ENCODE measurements at places on chromosomes 16 and 17.
A peak's percentile ranks its signal among the peaks of the same experiment; 100 is the strongest.

GRCh38 chr16:84068783-84069462, 26.3 kb upstream of the SLC38A8 start:
- no peak for DNase-seq

GRCh38 chr17:74592087-74592990, at the start of gene CD300LD:
Gene CD300LD, minus strand, starts transcription at chr17:74592283. Its CDS starts 81 bp downstream, at chr17:74592202.
- DNase-seq, result no peak

DNA sequence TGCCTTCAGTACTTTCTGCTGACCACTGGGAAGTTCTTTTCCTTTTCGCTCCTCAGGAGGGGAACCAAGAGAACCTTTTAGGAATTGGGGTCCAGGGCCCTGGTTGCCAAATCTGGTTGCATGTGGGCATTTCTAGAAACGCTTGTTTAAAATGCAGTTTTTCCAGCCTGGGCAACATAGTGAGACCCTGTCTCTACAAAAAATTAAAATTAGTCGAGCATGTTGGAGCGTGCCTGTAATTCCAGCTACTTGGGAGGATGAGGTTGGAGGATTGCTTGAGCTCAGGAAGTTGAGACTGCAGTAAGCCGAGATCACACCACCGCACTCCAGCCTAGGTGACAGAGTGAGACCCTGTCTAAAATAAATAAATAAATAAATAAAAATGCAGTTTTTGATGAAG, 1.2 kb downstream of the PNPO start:
- no peak for DNase-seq

DNA sequence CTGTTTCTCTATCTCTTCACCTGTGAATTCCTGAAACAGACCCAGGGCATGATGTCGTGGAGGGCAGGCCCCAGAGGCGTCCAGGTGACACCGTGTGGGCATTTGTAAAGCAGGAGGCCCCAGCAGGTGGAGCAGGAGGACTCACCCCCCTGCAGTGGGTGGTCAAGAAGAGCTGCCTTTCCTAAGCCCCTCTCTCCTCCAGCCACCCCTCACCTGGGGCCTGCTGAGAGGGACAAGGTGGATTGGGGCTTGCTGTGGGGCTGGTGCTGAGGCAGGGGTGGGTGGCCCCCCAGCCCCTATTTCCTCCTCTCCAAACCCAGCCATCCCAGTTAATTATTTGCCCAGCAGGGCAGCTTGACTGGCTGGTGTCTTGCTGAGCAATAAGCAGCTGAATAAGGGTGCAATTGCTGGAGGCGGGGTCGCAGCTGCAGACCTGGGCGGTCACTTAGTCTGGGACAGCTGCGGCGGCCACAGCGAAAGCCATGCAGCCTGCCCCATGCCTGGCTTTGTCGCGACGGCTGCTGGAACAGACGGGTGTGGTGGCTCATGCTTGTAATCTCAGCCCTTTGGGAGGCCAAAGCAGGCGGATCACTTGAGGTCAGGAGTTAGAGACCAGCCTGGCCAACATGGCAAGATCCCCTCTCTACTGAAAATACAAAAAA, 56.4 kb downstream of the JPH3 start:
- no peak for DNase-seq

DNA sequence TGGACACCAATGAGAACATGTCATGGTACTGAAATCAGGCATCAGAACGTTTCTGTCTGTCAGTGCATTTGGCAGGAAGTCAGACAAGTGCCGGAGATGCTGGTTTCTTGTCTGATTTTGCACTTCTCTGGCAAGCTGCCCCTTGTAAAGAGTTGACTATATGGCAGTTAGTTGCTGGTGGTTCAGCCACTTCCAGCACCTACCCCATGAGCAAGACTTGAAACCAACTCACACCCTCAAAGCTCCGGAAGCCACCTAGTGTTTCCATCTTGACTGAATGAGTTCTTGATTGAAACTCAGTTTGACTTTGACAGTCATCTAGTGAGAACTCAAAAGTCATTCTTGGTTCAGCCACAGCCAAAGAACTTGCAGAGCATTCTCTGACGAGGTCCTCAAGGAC, 225.1 kb downstream of the SPECC1 start:
- DNase-seq, result no peak

DNA sequence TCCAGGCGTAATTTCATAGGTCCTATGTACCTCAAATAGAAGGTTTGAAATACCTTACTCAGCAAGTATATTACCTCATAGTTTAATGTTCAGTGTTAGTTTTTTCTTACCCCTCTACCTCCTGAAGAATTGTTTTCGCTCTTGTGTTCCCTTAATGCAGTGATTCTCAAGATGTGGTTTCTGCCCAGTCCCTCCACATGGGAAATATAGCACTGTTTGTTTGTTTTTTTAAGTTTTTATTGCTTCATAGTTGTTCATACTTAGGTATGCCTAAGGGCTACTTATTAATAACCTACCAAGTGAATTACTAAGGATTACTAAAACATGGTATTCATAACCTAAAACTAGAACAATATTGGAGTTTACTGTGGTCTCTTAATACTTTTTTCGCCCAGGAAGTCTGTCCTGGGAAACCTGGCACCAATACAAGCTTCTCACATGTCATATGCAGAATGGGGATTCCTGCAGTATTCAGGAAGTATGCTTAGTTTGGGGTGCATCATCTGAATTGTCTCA, 5.0 kb downstream of the RSPRY1 start:
- DNase-seq, result no peak

DNA sequence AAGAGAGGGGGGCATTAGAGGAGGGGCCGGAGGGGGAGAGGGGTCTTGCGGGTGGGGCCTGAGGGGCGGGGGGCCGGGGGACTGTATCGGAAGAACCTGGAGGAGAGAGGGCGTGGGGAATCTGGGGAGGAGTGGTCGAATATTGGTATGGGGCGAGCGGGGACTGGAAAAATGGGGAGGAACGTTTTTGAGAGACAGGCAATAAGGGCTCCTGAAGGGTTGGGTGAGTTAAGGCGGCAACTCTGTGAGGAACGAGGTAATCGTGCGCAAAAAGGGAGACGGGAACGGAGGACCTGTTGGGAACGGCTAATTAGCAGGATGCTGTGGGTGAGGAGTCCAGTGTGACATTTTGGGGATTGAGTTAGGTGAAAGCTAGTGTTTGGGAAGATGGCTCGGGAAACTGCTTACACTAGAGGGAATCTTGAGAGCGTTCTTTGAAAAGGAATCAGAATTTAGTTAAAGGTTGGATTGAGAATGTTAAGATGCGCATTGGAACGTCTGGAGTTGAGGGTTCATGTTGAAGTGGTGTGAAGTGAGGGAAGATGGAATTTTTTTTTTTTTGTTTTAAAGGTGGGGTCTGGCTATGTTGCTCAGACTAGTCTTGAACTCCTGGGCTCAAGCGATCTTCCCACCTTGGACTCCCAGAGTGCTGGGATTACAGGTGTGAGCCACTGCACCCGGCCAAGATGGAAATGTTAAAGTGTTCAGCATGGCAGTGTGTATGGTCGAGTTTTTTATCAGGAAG, 662 bp downstream of the WIPF2 start:
- DNase-seq, result peak; percentile 21

DNA sequence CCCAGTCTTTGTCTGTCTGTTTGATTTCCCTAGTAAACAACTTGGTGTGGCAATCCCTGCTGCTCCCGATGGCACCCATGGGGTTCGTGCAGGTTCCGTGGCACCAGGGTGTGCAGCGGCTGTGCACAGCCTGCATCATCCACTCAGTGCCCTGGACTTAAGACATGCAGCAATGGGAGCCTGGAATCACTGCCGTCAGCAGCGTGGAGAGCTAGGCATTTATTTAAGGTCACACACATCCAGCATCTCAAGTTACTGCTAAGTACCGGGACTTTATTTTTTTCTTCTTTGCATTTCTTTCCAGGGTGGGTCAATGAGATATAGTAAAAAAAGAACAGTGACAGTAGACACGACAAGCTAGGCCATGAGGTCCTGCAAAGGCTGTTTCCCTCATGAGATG, 2.8 kb downstream of the DHRS7C start:
- no peak for DNase-seq

GRCh38 chr16:3058139-3059030, 7.1 kb upstream of the IL32 start:
- no peak for DNase-seq

GRCh38 chr17:27218719-27219488, 75.0 kb upstream of the WSB1 start:
- DNase-seq, result no peak

DNA sequence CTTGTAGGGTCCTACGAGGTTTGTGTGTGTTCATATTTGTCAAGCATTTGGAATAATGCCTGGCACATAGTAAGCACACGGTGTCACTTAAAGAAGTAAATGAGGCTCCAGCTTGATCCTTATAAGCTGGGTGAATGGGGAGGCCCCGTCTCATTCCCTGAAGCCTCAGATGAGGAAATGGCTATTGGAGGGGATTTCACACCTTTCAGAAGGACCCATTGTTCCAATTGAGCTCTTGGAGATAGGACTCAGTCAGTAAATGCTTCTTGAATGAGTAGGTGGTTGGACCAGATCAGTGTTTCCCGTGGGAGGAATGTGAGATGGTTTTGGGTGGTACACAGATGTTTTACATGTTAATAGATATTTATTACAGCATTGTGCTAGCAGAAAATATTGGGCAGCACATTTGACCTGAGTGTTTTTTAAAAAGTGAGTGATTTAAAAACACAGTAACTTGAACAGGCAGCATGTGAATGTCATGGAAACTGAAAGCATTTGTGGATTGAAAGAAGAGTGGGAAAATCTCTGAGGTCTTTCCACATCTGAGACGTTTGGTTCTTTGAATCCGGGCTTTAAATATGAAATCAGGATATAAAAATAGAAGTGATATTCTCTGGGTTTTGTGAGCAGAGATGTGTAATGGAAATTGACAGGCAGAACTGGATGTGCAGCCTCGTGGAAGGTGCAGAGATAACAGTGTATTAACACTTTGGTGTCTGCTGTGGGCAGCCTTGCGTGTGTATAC, 36.4 kb upstream of the ARHGAP17 start:
- DNase-seq, result peak; percentile 40

DNA sequence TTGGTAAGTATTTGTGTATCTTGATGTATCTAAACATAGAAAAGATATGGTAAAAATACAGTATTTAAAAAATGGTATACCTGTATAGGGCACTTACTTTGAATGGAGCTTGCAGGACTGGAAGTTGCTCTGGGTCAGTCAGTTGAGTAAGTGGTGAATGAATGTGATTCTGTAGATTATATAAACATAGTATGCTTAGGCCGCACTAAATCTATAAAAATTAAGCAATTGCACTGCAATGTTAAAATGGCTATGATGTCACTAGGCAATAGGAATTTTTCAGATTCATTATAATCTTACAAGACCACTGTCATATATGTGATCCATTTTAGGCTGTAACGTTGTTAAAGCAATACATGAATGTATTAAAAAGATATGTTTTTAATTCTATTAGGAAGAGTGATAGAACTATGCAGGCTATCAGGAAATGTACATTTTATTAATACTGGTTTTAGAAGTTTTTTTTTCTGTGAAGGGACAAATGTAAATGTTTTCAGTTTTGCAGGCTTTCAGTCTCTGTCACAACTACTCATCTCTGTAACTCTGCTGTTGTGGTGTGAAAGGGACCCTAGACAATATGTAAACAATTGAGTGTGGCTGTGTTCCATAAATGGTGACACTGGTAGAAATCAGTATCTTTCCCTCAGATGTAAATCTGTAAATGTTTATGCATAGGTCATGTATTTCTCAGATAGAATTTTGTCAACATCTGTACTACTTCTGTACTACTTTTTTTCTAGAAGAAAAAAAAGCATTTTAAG, 10.5 kb downstream of the CBFB start:
- no peak for DNase-seq

DNA sequence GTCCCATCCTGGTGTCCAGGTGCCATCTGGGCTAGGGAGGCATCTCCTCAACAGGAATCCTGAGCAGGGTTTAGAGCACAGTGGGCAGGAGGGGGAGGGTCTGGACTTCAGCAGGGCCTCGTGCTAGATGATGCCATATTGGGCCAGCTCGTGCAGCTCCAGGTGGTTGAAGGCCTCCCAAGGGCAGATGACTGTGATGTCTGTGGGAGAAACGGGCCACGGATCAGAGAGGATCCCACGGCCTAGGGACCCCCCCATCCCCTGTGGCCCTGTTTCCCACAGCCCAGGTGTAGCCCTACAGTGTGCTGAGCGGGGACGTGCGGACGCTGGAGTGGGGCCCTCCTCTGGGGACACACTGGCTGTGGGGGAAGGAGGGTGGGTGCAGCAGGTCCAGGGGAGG, 5.4 kb downstream of the PDE6G start:
- DNase-seq, result no peak

DNA sequence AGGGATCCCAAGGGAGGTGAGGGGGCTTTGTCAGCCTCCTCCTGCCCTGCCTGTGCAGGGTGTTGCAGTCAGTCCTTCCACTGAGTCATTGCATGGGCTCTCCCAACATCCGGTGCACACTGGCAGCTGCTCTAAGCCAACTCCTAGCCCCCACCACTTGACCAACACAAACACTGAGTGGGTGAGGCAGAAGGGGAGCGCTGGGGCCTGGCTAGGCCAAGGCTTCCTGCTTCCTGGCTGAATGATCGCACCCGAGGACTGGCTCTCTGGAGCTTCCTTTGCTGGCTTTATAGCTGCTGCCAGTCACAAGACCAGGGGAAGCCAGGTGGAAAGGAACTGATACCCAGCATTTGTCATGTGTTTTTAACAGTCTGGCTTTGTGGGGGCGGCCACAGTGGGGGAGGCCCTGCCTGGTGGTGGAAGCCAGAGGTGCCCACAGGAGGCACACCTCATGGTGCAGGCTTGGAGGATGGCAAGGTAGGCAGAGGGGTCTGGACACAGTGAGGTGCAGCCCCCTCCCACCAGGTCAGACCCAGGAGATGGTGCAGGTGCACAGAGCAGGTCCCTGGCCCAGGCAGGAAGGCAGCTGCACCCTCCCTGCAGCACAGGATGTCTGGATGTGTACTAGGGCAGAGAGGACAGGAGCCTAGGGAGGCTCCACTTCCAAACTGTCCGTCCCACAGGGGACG, 6.8 kb downstream of the MPG start:
- no peak for DNase-seq

GRCh38 chr16:11194913-11195312, 61.1 kb downstream of the SOCS1 start:
- no peak for DNase-seq

GRCh38 chr16:66325717-66326376, 40.6 kb upstream of the CDH5 start:
- no peak for DNase-seq

DNA sequence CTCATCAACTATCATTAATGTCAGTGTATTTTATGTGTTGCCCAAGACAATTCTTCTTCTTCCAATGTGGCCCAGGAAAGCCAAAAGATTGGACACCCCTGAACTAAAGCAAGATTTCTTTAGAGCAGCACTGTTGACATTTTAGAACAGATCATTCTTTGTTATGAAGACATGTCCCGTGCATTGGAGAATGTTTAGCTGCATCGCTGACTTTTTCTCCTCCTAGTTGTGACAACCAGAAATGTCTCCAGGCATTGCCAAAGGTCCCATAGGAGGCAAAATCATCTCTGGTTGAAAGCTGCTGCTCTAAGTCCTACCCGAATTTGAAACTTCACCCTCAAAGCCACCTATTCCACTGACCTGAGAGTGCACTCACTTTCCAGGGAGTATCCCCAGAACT, 62.7 kb upstream of the IRX6 start:
- DNase-seq, result no peak

DNA sequence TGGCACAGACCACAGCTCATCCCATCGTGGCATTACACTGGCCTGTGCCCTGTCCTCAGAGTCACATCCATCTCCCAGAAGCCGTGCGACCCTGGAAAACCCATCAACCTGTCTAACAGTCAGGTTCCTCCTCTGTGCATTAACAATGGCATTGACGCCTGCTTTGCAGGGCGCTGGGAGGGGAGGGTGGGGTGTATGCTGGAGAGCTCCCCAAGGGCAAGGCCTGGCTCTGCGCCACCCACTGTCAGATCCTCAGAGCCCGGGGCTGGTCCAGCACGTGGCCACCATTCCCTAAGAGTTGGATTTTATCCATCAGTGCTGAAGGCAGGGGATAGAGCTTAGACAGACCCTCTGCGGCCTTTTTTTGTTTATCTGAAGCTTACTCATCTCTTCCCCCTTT, 28.7 kb downstream of the NOS2 start:
- no peak for DNase-seq
